Inflammatory macrophage treated with lipopolysaccharide for 4 hours (primary cell): ENCODE measurements at places on chromosomes 3 and 15.

DNA sequence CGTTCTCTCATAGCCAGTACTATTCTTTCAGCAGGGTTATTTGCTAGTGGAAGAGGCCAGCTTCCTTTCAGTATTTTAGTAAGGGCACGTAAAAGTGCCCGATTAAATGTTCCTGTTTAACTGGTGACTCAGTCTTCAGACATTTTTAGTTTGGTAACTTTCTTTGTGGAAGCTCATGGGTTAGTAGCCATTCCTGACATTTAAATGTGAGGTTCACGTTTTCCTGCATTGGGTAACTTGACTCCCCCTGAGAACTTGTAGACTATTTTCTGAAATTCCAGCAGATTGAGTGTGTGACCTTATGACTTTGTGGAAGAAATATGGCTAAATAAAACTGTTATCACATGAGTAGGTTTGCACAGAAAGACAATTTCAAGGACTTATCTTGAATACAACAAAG is 16.9 kb downstream of the ABHD2 start:
- DNase-seq: peak; percentile 64

DNA sequence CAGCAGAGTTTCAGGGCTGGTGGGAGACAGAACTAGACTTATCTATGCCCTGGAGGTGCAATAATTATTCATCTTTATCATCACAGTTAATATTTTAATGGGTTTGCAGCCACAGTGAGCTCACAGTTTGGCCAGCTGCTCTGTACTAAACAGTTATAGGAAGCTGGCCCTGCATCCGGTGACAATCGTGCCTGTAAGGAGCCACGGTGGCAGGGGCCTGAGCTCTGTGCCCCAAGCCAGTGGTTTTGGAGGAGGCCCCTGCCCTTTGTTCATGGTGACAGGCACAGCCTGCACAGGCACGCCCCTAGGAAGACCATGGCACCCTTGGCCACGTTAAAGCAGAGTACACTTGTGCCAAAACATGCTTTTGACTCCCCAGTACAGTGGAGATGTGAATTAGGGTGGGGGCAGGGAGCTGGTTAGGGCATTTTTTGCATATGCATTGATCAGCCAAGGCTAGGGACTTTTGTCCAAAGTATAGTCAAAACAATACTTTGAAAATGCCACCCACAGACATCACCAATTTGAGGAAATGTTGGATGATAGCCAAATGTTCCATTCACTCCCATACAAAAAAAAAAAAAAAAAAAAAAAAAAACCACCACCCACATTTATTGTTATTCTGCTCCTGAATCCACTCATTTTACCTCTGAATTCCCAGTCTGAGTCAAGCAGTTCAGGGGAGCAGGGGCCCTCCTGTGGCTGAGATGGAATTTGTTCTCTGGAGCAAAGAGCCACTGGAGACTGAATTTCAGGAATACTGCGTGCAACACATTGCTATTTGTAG is 3.4 kb upstream of the RFTN1 start:
- no peak for DNase-seq

GRCh38 chr3:155398046-155398445 is 104.6 kb upstream of the STRIT1 start:
- no peak for DNase-seq

GRCh38 chr3:172519740-172520139 is 3.5 kb downstream of the TNFSF10 start:
- no peak for DNase-seq

DNA sequence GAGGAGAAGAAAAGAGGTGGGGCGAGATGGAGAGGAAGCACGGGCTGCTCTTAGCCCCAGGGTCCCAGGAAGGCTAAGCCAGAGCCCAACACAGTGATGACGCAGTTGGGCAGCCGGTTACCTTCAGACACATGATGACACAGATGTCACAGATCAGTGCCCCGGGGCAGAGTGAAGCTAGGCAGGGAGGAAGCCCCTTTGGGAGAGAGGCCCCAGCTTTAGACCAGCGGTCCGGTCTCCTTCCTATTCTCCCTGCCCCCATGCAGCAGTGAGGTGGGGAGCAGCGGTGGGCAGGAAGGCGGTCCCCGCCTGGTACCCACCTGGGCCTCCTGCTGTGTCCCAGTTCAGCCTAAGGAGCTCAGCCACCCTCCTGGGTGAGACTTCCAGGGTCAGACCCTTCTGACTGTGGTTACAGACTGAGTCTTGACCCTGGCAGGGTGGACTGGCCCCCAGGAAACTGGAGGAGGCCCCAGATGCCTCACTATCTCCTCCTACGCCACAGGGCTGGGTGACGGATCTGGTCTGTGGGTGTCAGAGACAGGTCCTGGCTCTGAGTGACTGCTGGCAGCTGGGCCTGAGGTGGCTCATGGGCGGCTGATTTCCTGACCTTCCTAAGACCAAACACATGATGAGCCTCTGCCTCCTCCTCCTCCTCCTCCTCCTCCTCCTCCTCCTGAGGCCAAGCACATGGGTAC is 38.8 kb upstream of the LINGO1 start:
- no peak for DNase-seq

GRCh38 chr3:126499401-126499800 is 18.2 kb downstream of the UROC1 start:
- DNase-seq: no peak

- DNase-seq: no peak
These were observed 91.4 kb downstream of the CTNNB1 start for GRCh38 chr3:41290736-41291135.

- peak; percentile 29 for DNase-seq
These were observed 48.4 kb upstream of the SEC22A start for GRCh38 chr3:123153125-123154019.

DNA sequence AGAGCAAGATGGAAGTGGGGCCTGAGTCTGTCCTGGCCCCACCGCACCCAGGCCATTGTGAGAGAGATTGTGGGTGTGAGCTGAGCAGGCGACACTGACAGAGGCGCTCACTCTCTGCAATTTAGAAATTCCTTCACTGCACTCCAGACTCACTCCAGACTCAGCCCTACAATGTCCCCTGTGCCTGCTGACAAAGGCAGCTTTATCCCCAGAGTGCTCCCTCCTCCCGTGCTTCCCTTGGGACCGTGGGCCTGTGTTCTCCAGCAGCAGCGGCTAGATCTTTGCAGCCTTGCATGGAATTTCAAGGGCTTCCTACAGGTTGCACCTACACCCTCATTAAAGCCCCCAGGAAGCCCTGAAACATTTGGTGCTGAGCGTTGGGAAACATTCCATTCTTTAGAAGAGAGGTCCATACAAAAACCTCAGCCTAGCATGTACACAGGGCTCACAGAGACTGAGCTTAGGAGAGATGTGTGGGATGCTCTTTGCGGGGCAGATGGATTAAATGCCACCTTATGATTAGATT is 1.3 kb upstream of the IL16 start:
- DNase-seq: no peak

- DNase-seq: no peak
These were observed 52.0 kb downstream of the NTRK3 start for GRCh38 chr15:88204584-88204983.

DNA sequence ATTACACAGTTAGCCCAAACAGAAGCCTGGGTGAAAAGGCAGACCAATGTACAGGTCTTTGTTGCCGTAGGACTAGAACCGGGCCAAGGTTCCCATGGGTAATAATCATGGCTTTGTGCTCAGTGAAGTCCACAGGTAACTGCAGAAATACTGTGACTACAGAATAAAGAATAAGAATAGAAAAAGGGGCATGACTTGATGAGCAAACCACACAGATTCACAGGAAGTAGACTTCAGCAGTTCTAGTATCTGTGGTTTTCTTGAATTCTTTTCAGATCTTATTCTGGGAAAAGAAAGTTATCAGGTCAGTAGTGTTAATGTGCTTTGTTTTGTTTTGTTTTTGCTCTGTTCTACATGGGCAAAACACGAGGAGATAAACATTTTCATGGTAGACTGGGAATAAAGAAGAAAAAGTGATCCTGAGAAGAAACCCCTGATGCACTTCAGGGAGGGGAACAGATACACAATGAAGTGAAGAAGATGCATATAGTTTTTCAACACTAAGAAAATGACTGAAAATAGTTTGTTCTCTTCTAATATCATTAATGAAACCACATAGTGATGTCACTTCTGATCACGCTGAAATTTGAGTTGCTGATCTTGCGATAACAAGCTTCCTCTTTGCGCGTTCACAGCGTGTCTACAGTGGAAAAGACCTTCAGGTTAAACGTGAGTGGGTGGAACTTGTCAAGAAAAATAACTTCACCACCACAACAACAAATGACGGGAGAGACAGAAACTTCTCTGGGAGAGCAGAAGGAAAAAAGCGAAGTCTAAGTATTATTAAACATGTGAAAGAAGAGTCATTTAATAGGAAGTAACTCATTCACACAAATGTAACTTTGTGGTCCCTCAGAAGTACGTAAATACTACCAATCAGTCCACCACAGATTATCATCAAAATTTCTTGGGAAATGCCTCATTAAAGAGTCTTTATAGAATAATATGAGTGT is 315.8 kb upstream of the SATB1 start:
- peak; percentile 95 for DNase-seq

DNA sequence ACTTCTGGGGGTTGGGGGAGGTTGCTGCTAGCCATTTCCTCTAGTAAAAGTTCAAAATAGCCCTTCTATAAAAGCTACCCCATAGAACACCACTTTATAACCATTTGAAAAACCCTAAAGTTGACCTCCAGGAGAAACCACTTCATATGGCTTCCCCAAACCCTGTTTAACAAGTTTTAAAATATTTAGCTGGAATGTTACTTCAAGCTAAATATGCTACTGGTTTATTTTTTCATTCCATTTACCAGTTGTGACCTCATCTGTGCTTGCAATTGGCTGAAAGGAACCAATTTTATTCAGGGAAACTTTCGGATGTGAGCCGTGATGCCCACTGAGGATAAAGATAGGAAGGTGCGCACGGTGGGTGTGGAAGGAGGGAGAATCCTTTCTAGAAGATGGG is 221.3 kb downstream of the SUCLG2 start:
- DNase-seq: no peak

DNA sequence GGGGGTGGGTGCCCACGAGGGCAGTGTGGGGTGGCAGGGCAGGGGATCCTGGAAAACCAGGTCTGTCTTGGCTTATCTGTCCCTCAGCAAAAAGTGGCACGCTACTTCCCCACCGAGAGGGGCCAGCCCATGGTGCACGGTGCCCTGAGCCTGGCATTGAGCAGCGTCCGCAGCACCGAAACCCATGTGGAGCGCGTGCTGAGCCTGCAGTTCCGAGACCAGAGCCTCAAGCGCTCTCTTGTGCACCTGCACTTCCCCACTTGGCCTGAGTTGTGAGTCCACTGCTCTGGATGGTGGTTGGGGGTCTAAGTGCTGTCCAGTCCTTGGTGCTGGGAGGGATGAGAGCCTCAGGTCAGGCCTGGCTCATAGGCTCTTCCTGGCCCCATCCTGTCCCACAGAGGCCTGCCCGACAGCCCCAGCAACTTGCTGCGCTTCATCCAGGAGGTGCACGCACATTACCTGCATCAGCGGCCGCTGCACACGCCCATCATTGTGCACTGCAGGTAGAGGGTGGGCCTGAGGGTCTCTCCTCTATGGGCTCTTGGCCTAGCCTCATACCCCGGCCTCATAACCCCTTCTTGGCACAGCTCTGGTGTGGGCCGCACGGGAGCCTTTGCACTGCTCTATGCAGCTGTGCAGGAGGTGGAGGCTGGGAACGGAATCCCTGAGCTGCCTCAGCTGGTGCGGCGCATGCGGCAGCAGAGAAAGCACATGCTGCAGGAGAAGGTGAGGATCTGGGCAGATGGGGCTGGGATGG is 31.1 kb downstream of the PTPN23 start:
- DNase-seq: no peak

DNA sequence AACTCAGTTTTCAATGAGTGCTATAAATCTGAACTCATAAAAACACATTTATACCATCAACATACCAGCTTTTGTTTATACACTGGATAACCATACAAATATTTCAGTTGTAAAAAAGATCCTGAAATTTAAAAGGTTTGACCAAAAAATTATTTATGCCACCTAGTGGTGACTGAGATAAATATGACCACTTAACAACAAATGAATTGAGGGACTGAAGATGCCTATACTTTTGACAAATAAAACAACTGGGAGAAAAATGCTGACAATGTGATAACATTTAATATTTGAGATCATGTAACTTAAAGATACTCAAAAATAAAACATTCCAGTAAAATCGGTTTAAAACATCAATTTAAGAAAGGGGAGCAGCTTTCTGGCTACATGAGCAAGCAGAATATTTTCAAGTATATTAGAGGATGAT is 30.4 kb downstream of the ATG3 start:
- DNase-seq: peak; percentile 46

- DNase-seq: no peak
These were observed 64.1 kb downstream of the ABCC5 start for GRCh38 chr3:183953471-183954070.

- DNase-seq: no peak
These were observed 140.2 kb downstream of the GMNC start for GRCh38 chr3:190722181-190722905.

- peak; percentile 48 for DNase-seq
These were observed 114.3 kb upstream of the ARHGEF3 start for GRCh38 chr3:56915966-56916586.

DNA sequence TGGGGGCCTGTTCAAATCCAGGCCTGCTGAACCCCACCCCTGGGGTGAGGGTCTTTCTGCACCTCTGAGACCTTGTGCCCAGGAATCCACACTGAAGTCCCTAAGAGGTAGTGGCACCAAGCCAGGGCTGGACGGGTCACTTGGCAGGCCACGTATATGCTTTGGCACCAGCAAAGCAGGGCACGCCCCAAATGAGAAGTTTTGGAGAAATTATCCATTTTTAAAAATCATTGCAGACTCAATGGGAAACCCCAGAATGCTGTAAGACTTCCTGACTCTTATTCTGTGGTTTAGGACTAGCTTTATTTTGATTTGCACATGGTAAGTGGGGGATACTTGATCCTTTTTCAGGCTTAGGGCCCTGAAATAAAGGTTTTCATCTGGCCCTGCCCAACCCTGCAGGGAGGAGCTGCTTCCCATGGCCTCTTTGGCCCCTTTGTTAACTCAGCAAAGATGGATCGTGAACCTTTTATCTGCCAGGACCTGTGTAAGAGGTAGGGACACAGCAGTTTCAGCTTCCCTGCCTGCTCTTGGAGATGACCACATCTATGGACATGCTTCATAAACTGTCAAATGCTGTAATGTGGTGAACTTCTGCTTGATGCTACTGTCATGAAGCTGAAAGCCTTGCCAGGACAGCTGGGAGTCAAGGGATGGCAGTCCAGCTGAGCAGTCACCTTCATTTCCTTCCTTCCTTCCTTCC is 88.0 kb downstream of the HMG20A start:
- peak; percentile 86 for DNase-seq

DNA sequence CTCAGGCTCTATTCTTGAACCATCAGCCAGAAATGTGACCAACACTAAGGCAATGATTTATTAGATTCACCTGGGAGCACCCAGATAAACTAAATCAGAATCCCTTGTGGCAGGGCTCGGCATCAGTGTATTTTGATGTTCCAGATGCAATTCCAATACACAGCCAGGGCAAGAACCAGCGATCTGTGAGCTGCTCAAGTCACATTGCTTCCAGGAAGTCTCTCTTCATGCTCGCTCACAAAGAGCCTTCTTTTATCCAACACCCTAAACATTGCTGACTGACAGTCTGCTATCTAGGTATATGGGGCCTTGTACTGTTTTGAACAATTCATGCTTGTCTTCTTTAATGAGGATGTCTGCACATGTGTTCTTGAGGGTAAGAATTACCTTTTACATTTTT is 40.9 kb upstream of the GOLGA8J start:
- no peak for DNase-seq
